ENCODE measurements at places on chromosomes 3 and 15.
A peak's percentile ranks its signal among the peaks of the same experiment; 100 is the strongest.

DNA sequence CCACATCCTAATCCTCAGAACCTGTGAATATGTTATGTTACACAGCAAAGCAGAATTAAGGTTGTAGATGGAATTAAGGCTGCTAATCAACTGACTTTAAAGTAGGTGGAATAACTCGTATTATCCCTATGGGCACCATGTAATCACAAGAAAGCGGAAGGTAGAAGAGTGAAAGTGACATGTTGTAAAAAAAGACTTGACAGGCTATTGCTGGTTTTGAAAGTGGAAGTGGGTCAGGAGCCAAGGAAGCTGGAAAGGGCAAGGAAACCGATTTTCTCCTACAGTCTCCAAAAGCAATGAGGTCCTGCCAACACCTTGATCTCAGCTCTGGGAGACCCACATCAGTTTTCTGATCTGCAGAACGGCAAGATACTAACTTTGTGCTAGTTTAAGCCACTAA, 6.6 kb downstream of the TP63 start:
- no peak for DNase-seq

DNA sequence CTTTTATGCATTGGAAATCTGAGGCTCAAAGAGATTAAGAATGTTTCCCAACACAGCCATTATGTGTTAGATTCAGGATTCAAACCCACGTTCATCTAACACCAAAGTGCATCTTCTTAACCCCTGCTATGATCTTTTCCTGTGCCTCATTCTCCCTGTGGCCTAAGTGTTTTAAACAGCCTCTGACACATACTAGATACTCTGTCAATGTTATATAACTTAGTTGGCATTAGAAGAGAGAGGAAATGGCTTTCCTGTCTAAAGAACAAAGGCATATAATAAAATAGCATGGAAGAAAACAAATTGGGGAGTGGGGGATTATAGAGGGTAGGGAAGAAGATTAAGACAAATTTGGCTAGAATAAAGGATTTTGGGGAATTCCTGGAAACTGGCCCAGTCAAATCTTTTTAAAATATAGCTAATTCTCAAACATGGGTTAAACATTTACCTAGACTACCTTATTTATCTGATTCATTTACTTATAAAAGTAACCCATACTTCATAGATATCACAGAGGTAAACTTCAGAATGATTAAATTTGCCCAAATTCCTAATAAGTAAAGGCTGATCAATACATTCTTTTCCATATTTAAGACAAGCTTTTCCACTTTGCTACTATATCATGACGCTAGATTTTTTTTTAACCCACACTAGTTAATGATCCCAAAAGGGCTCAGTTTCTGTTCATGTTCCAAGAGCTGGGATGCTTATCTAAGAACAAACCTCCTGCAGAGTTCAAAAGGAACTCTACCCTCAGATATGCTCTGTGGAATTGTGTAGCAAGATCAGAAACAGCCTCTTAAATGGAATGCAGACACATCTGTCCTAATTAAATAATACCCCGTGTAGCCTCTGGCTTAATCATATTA, 122.9 kb upstream of the PTPRG start:
- DNase-seq: no peak

GRCh38 chr3:28924744-28925360, 356.0 kb upstream of the RBMS3 start:
- no peak for DNase-seq

DNA sequence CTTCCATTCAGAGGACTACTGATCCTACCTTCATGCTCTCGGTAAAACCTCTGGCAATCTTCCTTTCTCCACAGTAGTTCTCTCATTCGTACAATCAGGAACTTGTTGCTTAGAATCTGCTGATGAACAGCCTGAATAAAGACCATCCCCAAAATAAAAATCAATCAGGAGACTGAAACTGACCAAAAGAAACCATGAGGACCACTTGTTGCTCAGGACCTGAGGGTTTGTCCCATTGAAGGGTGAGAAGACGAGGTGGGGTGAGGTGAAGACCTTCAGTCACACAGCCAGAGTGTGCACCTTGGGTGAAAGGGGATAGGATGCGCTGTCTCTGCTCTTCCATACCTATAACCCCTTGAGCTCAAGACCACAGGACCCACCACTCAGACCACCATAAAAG, 36.8 kb downstream of the SPINK8 start:
- no peak for DNase-seq

DNA sequence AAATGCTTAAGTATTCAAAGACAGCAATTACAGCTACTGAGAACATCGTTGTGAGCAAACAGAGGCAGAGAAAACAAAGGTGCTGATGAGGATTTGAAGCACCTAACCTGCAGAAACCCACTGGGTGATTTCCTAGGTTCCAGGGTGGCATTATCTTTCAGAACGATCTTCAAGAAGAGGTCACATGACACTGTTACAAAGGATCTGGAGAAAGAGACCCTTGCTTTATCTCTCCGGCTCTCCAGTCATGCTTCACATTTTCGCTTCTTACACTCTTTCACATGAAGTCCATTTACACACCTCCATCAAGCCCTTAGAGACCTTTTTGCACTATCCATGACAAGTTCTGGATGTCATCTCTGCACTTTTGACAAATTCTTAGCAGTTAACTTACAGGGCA, 70.8 kb downstream of the GOLGA8B start:
- DNase-seq: no peak

DNA sequence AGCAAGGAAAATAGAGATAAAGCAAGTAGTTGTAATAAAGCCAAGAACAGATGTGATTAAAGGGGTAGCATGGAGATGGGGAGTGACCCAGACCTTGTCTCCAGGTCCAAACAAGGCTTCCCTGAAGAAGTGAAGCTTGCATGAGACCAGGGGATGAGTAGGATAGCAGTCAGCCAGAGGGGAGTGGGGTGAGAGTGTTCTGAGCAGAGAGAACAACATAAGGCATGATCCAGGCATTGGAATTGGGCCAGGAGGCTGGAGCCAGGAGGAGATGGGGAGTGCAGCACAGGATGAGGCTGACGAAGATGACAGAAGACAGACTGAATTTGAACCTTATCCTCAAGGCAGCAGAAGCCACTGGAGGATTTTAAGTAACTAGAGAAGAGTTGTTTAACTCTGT, 7.2 kb downstream of the TMOD2 start:
- DNase-seq: no peak

DNA sequence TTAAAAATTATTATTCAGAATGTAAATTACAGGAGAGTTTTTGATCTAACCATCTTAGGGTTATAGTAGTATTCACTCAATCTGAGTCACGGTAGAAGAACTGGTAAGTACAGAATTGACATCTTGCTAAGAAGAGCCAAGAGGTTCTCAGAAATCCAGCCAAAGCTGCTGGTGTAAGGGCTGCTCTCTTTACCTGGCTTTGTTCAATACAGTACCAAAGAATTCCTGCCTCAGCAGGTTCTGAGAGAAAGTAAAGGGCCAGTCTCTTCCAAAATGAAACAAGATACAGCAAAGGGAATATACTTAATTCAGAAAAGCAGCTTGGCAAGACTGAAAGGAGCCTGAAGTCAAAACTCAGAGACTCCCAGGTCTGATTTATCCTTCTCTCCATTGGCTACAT, 193.1 kb downstream of the TNIK start:
- DNase-seq: no peak

DNA sequence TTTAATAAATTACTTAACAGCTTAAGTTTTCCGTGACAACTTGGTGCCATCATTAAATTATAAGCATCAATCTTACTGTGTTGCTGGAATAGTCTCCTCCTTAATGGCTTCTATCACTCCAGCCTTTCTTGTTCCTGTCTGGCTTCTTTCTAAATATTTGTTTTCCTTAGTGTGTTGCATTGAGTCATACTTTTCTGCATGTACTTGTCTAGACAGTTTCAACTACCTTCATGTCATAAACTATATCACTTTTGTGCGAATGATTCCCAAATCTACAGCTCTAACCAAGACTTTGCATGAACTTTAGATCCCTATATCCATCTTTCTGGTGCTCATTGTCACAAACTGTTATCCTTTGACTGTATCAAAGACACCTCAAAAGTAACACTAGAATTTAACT, 78.4 kb downstream of the AKAP13 start:
- no peak for DNase-seq

- DNase-seq: peak; percentile 53
Observed at GRCh38 chr3:59425942-59426341, 376.1 kb upstream of the CFAP20DC start.

GRCh38 chr15:67033012-67033411, 32.4 kb upstream of the SMAD3 start:
- peak; percentile 58 for DNase-seq

- DNase-seq: no peak
Observed at GRCh38 chr15:100802421-100803170, 77.0 kb upstream of the ALDH1A3 start.

DNA sequence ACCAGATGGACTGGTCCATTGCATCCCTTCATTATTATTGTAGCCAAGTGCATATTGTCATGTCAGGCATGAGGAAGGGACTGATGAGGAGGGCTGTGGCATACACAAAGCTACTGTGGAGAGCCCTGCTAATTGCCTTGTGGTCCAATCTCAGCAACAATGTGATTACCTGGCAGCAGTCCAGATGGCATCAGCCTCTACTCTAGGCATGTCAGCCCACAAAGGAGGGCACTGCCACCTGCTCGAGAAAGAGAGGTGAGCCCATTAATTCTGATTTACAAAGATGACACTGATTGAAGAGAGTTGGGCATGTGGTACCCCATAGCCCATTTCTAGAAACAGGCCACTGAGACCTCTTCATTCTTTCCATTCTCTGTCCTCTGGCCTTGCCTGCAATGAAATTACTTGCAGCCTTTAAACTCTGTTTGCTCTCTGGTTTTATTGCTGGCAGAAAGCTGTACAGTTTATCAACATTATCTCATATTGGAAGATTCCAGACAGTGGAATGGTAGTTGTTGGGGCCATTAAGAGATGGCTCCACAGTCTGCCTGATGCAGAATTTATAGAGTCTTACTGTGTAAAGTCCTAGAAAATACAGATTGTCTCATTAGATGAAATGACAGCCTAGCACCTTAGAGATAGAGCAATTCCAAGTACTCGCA, 307.7 kb downstream of the ARPP21 start:
- no peak for DNase-seq

- no peak for DNase-seq
Observed at GRCh38 chr3:31311559-31311958, 221.2 kb upstream of the STT3B start.

DNA sequence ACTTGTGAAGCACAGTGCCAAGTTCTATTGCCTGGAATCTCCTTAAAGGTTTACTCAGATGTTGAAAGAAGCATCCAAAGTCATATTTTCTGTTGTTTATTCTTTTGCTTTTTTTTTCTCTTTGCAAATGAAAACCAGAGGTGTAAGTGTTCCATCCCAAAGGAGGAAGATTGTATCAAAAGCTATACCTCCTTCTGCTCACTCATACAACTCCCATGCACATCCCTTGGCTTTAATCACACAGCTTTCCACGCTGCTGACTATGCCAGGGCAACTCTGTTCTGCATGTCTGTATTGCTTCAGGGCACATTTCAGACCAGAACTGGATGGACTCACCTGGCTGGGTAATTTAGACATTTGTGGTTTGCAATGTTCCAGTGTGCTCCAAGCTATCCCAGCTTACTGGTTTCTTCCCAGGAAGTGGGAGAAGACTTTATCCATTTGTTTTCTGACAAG, 399.6 kb upstream of the TBL1XR1 start:
- DNase-seq: no peak

DNA sequence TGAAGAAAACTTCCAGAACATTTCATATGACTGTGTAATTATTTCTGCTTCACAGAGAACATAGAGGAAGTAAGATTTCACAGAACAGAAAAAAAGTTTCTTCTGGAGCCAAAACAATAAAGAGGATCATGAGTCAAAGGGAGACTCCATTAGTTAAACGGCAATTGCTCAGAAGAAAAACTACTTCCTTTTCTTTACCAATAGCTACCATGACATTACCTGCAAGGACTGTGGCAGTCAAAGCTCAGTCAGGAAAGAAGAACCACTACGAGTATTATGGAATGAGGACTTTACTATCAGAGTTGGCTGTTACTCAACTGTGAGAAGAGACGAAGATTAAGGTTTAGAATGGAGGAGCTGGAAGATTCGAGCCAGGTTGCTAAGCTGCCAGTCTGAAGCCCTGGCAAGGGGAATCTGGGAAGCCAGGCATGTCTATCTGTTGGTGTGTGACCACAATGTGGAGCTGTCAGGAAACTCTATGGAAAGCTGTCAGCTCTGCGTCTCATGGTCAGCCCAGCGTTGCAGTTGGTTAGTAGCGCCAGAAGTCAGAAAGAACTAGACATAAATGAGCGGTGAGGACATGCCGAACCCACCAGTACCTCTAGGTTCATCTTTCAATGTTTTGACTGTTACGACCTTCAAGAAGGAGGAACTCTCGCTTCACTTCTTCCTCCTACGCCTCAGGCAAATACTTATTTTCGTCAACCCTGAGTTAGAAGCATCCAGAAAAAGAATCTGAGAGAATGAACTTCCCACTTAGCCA, 604.3 kb downstream of the FGF12 start:
- DNase-seq: no peak

GRCh38 chr3:174325834-174326700, 533.1 kb upstream of the NAALADL2 start:
- no peak for DNase-seq

DNA sequence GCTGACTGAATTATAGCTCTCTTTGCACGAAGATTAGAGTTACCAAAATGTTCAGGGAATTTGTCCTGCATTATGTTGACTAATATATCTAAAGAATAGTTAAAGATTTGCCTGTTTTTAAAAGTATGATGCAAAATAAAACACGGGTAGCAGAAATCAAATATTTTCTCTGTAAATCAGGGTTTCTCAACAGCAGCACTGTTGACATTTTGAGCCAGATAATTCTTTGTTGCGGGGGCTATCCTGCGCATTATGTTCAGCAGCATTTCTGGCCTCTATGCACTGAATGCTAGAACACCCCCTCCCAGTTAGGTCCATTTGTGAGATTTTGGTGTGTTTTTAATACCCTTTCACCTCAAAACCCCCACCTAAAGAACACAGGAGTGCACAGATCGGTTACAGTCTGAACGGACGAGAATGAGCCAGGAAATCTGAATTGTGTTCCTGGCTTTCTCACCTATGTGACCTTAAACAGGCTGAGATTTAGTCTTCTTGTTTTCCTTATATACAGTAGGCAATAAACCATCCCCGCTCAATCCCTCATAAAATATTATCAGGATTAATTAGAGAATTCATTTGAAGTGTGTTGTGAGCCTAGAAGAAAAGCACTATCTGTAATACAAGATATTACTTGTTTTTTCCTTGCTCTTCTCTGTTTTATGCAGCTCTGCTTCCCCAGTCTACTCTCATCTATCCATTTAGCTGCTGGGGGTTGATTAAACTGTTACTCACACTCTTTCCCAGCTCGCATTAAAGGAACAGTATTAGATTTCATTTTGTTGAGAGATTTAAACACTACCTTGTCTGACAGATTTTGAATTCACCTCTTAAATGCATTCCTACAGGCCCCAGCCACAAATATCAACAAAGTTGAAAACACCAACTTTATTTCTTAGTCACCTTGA, 247.5 kb upstream of the GOLIM4 start:
- no peak for DNase-seq

DNA sequence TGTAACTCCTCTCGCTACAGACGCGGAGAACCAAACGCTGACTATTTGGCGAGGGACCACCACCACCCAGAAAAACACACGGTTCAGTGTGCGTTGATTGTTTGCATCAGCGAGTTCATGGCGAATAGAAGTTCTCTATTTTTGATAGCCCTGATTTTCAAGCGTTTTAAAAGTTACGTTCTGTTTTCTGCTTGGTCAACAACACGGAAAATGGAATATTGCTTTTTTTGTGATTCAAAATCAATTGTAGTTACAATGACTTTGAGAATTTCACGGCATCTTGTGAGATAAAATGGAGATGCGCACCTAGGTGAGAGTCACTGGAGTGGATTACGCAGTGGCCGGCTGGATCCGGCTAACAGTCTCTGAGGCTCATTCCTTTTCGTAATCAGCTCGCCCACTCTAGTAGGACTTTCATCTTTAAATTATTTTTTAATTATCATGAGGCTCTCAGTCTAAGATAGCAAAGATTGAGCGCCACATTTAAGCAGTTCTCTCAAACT, 54.8 kb downstream of the CCDC54 start:
- DNase-seq: no peak
